ENCODE measurements at places on chromosomes 1 and 21.

DNA sequence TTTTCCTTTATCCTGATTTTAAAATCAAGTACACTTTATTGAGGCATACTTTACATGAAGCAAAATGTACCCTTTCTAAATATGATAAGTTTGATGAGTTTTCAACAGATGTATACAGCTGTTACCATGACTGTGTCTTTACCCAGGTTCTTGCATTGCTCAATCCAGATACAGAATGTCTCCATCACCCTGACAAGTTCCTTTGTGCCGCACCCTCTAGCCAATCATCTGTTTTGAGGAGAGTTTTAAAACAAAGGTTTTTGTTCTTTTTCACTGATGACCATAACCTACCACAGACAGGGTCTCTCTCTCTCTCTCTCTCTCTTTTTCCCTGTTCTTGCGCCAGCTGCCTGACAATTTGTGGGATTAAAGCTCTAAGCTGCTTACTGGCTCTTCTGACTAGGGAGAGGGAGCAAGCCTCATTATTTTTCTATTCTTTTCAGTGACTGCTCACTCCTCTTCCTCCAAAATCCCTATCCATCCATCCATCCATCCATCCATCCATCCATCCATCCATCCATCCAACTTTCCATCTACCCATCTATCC, 1.2 kb upstream of the KCNE1 start:
- no peaks in the 10 kb centered on the region for H3K36me3 ChIP-seq
- H3K4me1 ChIP-seq: no peaks in the 10 kb centered on the region
- H3K4me3 ChIP-seq: no peak overlapping the region
- no peak overlapping the region for H3K27ac ChIP-seq

- H3K27ac ChIP-seq: no peak overlapping the region
- no peak overlapping the region for H3K4me3 ChIP-seq
- DNase-seq: no peak
- H3K36me3 ChIP-seq: no peaks in the 10 kb centered on the region
- H3K4me1 ChIP-seq: peaks cover 35% of the 10 kb centered on the region
Observed at GRCh38 chr1:207027206-207027777, 5.3 kb downstream of the C1orf116 start.

- H3K27me3 ChIP-seq: no peaks in the 10 kb centered on the region
- H3K4me3 ChIP-seq: no peak overlapping the region
- H3K4me1 ChIP-seq: peaks cover 6% of the 10 kb centered on the region
- DNase-seq: peak; percentile 33
- H3K27ac ChIP-seq: 0 out of 2 replicates have a peak overlapping the region, but pooled peaks have one; percentile 19
Observed at GRCh38 chr1:202018468-202019234, 8.3 kb downstream of the ELF3 start.

DNA sequence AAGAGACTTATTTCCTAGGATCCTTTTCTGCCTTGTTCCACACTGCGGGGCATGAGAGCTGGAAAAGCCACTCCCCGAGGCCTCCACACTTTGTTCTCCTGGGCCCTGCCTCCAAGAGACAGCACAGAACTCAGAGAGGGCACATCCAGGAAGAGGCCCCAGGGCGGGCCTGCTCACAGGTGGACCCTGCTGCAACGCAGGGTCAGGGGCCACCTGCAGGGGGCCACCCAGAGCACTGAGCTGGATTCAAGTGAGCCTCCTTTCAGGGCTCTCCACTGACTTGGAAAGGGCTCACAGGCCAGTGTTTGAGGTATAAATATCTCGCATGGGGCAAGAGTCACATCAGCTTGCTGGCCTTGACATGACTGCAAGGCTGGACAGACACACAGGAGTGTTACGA, 4.8 kb downstream of the RGS16 start:
- H3K4me3 ChIP-seq: no peak overlapping the region
- DNase-seq: peak; percentile 72
- peaks cover 23% of the 10 kb centered on the region for H3K4me1 ChIP-seq

DNA sequence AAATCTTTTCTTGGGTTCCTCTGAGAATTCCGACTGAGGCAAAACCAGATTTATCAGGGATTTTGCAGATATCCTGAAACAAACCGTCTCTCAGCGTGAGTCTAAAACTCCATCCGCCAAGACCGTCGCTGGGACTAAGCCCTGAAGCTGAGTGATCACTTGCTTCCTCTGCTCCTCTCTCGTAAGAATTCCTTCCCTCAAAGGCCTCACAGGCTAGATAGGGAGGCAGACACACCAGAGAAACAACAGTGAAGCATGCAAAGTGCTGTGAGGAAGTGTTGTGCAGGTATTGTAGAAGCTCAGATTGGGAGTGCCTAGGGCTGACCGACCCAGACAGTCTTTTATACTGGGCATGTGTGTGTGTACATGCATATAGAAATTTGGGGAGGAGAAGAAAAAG, 119.1 kb downstream of the RGS7 start:
- no peaks in the 10 kb centered on the region for H3K4me1 ChIP-seq
- no peaks in the 10 kb centered on the region for H3K36me3 ChIP-seq
- no peaks in the 10 kb centered on the region for H3K27me3 ChIP-seq
- no peak overlapping the region for H3K27ac ChIP-seq
- DNase-seq: peak; percentile 11
- H3K4me3 ChIP-seq: no peak overlapping the region

DNA sequence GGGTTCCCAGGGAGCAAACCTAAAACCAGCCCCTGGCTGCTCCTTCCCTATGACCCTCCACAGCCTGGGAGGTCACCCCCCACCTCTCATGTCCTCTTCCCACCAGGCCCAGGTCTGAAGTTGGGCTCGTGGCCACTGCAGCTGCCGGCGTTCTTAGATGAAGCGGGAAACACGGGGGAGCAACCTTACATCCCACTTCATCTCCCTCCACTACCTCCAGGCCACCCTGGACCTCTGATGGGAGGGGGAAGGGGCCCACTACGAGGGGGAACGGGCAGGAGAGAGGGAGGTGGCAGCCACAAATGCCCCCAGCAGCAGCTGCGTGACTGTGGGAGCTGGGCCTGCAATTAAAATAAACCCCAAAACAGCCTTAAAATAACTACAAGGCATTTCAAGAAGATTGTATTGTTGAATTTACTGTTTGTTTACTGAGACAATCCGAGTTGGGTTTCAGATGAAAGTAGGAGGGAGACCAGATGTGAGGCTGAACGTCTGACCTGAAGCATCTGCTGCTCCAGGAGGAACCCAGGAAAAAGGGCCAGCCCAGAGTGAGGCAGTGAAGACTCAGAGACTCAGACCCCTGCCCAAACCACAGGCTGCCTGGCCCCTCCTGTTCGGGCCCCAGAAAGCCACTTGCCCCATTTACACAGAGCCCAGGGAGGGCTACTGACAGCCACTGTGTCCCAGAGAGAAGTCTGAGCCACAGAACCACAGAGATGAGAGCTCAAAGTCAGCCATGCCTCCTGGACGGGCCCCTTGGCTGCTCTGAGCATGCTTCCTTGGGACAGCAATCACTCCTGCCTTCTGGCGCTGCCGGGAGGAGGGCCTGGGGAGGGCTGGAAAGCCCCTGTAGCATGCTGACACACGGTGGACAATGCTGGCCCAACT, 59.8 kb downstream of the GLIS1 start:
- no peak overlapping the region for H3K4me3 ChIP-seq
- H3K27me3 ChIP-seq: no peaks in the 10 kb centered on the region
- no peak for DNase-seq
- H3K27ac ChIP-seq: no peak overlapping the region
- H3K4me1 ChIP-seq: peaks cover 7% of the 10 kb centered on the region
- no peaks in the 10 kb centered on the region for H3K36me3 ChIP-seq

GRCh38 chr1:164518692-164519332, 40.2 kb upstream of the PBX1 start:
- no peak overlapping the region for H3K4me3 ChIP-seq
- peak; percentile 34 for DNase-seq
- no peak overlapping the region for H3K27ac ChIP-seq
- H3K4me1 ChIP-seq: no peaks in the 10 kb centered on the region
- no peaks in the 10 kb centered on the region for H3K36me3 ChIP-seq

DNA sequence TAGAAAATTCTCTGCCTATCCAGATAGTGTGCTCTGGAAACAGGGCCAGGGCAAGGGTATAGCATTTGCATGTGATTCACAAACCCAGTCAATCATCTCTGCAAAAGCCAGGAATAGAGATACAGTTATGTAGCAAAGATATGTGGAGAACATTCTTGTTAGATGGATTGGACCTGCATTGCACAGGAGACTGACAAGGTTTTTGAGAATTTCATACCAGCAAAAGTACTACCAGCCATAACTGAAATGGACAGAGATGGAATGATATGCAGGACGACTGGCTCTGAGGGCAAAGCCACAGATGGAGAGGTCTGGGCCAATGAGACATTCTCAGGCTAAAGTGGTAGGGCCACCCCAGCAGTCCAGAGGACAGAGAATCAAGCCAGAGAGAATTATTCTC, 24.7 kb downstream of the SCMH1 start:
- DNase-seq: no peak
- H3K27me3 ChIP-seq: no peaks in the 10 kb centered on the region
- H3K4me3 ChIP-seq: no peak overlapping the region
- no peaks in the 10 kb centered on the region for H3K4me1 ChIP-seq
- H3K27ac ChIP-seq: no peak overlapping the region

- no peaks in the 10 kb centered on the region for H3K36me3 ChIP-seq
- no peaks in the 10 kb centered on the region for H3K27me3 ChIP-seq
- H3K4me1 ChIP-seq: peaks cover 13% of the 10 kb centered on the region
- DNase-seq: no peak
Observed at GRCh38 chr1:177650947-177651346, 318.9 kb downstream of the SEC16B start.

DNA sequence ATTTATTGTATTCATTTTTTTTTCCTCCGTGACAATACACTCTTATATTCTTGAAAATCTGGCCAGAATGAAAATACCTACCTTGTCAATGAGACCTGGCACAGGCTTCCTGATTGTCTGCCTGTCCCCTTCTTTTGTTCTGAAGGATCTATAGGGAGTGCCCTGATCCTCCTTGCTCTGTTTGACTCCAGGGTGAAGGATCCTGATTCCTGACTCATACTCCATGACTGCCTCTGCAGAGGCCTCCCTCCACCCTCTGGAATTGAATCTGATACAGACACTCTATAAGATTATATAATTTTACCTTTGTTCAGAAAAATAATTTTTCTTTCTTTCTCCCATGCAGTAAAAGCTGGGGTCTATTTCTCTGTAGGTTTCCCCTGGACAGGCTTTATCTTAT, 116.2 kb downstream of the HMCN1 start:
- peaks cover 21% of the 10 kb centered on the region for H3K4me1 ChIP-seq
- DNase-seq: peak; percentile 44
- H3K4me3 ChIP-seq: no peak overlapping the region

DNA sequence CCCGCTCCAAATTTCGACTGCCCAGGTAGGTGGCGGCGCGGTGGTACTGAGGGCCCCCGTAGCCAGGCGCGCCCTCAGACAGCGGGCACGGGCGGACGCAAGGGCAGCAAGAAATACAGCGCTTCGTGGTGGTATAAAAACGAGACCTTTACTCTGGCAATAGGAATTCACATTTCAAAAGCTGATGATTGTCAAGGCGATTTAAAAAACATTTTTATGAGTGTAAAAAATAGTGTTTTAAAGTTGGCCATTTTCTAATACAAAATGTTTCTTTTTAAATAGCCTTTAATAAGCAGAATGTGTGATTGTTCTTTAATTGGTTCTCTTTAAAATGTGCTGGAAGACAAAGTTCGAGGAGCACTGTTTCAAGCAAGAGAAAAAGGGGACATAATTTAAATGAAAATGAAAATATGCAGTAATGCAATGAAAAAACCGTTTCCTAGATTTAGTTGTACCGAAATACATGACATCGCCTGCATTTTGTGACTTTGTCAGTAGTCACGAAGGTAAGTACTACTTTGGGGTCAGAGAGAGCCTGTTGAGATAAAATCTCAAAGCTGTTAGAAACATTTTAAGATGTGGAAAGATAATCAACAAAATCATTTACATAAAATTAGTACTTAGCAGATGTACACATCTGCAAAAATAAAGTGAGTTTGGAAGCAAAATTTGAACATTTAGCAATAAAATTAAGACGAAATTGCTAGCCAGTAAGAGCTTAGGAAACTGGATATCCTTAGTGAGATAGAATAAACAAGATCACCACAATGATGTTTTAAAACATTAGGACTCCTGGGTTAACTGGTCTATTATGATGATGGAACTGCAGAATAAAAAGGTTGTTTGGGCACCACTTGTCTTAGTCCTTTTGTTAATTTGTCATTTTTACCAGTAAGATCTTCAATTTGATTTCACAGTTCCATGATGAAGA, 1.1 kb upstream of the PSMG1 start:
- DNase-seq: no peak
- H3K27me3 ChIP-seq: no peaks in the 10 kb centered on the region
- H3K4me1 ChIP-seq: peaks cover 17% of the 10 kb centered on the region
- H3K4me3 ChIP-seq: peak overlapping the region; percentile 71
- no peaks in the 10 kb centered on the region for H3K36me3 ChIP-seq

- H3K27me3 ChIP-seq: no peaks in the 10 kb centered on the region
- H3K27ac ChIP-seq: no peak overlapping the region
- no peak overlapping the region for H3K4me3 ChIP-seq
Observed at GRCh38 chr1:4379451-4380175, 274.8 kb upstream of the AJAP1 start.

DNA sequence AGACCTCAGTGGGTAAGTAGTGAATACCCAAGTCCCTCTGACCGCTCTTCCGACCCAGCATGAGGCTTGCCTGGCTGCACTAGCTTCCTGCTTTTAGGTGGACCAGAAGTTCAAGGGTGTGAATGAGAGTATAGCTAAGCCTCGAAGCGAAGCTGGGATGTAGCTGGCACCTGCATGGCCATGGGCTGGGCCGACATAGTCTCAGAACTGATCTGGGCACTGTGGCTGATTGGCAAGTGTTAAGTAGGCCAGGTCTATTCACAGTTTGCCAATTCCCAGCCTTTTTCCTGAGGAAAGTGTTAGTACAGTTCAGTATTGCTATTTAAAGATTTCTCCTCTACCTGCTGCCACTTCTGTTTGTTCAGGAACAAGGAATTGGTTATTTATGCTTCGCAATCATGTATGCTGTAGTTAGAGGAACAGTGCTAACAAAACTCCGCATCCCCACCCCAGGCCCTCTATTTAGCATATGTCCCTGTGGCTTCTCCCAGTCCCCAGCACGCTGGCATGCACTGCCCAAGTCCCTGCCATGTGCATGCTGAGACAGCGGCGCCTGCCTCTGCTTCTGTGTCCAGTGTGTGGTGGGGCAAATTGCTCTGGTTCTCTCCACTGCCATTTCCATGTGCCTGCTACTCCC, 16.3 kb downstream of the SPATA46 start:
- no peak overlapping the region for H3K4me3 ChIP-seq
- DNase-seq: no peak
- no peaks in the 10 kb centered on the region for H3K4me1 ChIP-seq
- no peak overlapping the region for H3K27ac ChIP-seq
- H3K27me3 ChIP-seq: no peaks in the 10 kb centered on the region
- H3K36me3 ChIP-seq: no peaks in the 10 kb centered on the region

DNA sequence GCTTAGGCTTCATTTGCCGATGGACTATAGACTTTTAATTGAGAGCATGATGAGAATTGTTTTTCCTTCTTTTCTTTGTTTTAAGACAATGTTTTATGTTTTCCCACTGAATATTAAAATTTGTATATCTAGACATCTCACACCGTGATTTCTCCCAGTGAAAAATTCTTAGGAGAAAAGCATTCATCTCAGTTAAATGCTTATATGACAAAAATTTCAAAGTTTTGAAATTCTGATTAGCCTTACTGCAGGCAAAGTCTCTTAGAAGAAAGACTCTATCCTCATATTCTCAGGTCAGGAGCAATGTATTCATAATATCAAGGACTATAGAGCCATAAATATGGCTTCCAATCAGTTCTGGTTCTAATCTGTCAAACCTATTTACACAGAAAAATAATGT, 2085.0 kb downstream of the NCAM2 start:
- H3K36me3 ChIP-seq: peaks cover 3% of the 10 kb centered on the region
- H3K4me3 ChIP-seq: no peak overlapping the region
- no peaks in the 10 kb centered on the region for H3K27me3 ChIP-seq
- no peak overlapping the region for H3K27ac ChIP-seq
- H3K4me1 ChIP-seq: no peaks in the 10 kb centered on the region
- DNase-seq: no peak
